Posterior vena cava (tissue), 2 donors: ENCODE measurements at places on chromosomes 5 and 9. TPM values are rescaled to one million over a fixed set of nuclear protein-coding genes. Genes with fewer than 3 reads are reported as not detected.

GRCh38 chr5:131416729-131417128 lies 152.9 kb downstream of the CDC42SE2 start:
- DNase-seq: no peak

DNA sequence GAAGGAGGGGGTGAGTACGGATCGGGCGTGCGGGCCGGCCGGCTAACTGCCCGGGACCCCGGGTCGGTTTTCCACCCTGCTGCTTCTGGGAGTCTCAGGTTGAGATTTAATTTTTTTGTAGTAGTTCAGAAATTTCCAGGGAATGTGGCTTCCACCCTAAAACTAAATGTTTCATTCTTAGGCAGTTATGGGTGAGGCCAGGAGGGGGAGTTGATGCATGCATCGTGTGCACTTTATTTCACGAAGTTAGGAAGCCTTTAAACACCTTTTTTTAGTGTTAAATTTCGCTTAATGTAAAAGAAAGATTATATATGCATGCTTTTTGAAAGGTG lies 905 bp downstream of the CDK9 start:
- no peak for DNase-seq

- DNase-seq: no peak
Observed at GRCh38 chr9:126724226-126724625, 80.6 kb upstream of the ZBTB43 start.

Gene CDH18
- 0.60 TPM for total RNA-seq

Gene LEAP2
- 0.48 TPM for total RNA-seq

- no peak for DNase-seq
Observed at GRCh38 chr5:146007270-146007669, 70.9 kb downstream of the SH3RF2 start.

DNA sequence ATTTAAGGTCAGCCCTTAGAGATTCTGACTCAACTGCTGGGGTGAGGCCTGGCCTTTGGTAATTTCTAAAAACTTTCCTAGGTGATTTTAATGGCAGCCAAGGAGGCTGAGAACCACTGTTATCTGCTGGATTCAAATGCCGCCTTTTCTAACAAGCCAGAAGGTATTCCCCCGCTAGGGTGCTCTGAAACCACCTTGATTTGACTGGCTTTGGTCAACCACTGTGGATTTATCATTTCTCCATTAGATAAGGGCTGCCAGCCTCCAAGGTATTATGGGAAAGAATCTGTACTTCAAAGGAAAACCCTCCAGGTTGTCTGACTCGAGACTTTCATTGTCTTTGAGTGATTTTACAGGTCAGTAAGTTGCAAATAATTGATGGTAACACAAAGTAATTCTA lies 4.3 kb downstream of the ANXA6 start:
- no peak for DNase-seq

- no peak for DNase-seq
Observed at GRCh38 chr5:59732301-59732700, 161.2 kb downstream of the PDE4D start.

Gene PCSK1
- 18.5 TPM for total RNA-seq

- DNase-seq: no peak
Observed at GRCh38 chr5:151620461-151620840, 29.3 kb upstream of the FAT2 start.

DNA sequence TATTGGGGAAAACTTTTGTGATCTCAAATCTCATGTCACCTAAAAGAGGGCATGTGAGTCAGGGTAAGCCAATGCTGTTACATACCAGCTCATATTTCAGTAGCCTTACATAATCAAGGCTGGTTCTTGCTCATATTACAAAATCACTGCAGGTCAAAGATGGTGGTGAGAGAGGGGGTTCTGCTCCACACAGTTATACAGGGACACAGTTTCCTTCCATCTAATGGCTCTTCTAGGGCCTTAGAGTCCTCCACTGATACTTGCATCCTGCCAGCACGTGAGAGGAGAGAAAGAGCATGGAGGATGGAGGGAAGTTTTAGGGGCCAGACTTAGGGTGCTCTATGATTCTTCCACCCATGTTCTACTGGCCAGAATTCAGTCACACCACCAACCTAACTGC lies 130.0 kb downstream of the LIFR start:
- DNase-seq: no peak

DNA sequence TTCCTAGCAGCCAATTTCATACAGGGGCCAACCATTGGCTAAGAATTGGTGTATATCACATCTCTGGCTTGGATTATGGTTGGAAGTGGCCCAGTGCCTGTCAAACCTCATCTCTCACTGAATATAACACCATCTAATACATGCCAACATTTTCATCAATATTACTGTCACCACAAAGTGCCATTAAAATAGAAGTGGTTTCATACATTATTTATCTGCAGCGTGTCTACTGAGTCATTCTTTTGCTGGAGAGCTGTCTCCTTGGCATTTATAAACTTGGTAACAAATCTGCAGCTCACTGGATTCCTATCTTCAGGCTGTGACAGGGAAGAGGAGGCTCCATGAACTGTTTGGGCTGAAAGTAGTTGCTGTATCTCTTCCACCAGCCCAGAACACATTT lies 70.9 kb downstream of the PTTG1 start:
- DNase-seq: no peak

Gene SLC4A9
- total RNA-seq: not detected

- no peak for DNase-seq
Observed at GRCh38 chr9:128341435-128341849, 1.1 kb downstream of the SLC27A4 start.

Gene KCNV2
- not detected for total RNA-seq

GRCh38 chr9:113901221-113901688 lies 25.1 kb downstream of the ZNF618 start:
- DNase-seq: no peak

- no peak for DNase-seq
Observed at GRCh38 chr9:133569891-133570690, 35.6 kb downstream of the ADAMTSL2 start.

DNA sequence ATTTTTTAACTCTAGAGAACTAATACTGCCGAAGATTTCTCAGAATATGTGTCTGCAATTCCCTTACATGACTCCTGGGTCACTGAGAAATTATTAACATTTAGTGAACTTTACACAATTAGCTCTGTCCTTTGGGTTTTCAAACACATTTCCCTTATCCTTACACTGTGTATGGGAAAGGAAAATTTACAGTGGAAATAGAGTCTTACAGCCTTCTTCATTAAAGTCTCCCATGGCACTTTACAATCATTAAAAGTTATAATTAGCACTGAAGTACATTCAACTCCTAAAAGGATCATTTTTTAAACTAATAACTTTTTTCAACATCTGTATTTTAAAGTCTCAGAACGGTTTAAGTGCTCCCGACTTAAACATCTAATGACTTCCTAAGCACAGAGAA lies 627.5 kb upstream of the TYRP1 start:
- DNase-seq: no peak
